NCI-H1092 (cell line): ENCODE measurements at places on chromosomes 12 and 14.

DNA sequence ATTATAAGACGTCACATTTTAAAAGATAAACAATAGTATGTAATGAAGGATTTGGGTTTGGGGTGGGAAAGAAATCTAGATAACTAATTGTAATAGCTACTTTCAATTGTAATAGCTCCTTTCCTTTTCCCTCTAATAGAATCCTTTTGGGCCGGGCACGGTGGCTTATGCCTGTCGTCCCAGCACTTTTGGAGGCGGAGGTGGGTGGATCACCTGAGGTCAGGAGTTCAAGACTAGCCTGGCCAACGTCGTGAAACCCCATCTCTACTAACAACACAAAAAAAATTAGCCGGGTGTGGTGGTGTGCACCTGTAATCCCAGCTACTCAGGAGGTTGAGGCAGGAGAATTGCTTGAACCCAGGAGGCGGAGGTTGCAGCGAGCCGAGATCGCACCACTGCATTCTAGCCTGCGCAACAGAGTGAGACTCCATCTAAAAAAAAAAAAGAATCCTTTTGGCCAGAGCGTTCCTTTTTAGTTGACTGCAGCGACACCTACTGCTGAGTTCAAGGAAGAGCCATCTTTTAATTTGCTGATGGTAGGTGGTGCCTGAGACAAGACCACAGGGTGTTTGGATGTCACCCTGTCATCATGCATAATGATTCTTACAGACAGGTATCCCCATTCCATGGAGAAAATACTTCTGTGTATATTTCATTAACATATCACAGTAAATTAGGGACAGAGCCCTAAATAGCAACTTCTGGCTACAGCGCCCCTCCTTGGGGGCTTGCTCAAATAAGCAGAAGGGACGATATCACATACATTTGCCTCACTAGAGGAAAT is 79.5 kb downstream of the ARMH4 start:
- DNase-seq: peak; percentile 59

DNA sequence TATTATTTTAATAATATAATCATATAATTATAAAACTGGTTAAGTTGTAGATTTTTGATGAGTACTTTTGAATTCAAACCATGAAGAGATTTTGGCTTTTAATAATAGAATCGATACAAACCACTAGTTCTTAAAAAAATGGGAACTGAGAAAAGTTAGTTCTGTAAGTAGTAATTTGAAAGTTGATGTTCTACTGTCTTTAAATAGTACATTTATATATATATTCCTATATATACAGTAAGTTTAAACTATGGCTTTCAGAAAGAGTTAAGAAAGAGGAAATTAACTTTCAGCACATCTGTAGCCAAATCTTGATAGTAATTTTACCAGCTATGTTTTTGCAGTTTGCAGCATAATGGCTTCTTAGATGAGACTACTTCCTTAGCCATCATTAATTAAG is 7.8 kb downstream of the LRRK2 start:
- DNase-seq: no peak

- DNase-seq: no peak
Measured at GRCh38 chr12:95733141-95733825, 57.3 kb downstream of the NTN4 start.

- no peak for DNase-seq
Measured at GRCh38 chr12:16606991-16607390, 1.0 kb upstream of the LMO3 start.

DNA sequence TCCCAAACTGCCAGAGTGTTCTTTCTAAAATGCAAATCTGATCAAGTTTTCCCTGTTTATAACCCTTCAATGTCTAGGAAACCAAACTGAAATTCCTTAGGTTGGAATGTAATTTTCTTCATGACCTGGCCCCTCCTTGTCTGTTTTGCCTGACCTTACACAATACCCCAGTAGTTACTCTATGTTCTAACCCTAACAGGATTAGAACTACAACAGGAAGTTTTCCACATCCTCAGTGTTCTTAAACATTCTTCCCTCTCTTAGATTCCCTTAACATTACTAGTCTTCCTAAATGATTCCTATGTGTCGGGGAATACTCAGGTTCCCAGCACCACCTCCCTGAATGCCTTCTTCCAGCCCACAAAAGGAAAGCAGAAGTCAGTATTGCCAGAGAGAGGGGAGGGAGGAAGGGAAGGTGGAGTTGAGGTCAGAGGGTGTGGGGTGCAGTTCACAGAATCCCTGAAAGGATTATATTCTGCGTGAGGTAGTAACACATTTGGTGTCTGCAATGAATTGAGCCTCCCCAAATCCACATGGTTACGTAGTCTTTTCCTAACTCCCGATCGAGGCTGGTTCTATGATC is 72.6 kb downstream of the BBS10 start:
- DNase-seq: no peak

DNA sequence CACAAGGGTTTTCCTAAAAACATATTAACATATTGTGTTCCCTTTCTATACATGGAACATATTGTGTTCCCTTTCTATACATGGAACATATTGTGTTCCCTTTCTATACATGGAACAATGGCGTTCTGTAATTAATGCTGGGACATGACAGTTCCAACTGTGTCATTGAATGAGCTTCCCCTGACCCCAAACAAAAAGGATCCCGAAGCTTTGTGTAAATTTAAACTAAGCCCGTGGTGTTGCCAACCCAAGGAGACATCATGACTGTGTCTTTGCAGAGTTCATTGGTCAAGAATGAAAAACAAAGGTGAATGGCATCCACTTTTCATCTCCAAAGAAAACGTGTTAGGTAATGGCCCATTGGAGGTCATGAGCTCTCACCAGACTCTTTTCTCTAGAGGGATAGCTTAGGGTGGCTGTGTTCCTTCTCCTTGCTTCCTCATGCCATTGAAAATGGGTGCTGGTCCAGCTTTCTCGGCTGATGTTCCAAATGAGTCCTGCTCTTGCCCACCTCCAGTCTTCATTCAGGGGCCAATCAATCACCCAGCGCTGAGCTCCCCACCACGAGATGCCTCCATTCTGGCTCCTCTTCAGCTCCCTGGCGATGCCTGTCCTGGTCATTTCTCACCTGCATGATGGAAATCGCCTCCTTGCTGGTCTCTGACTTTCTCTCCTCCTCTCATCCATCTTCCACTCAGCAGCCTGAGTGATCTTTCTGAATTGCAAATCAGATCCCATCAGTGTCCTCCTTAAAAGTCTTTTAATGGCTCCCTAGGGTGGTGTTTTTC is 156.1 kb downstream of the VRK1 start:
- DNase-seq: no peak

- DNase-seq: no peak
Measured at GRCh38 chr14:92099802-92100201, 6.6 kb downstream of the ATXN3 start.

DNA sequence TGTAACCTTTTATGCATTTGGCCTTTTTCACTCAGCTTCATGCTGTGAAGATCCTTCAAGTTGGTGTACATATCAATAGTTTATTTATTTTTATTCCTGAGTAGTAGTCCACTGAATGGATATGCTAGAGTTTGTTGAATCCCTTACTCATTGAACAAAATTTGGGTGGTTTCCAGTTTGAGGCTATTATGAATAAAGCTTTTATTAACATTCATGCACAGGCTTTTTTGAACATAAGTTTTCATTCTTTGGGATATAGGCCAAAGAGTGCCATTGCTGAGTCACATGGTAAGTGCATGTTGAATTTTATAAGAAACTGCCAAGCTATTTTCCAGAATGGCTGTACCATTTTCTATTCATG is 59.5 kb upstream of the CAPRIN2 start:
- no peak for DNase-seq

GRCh38 chr12:109949089-109949488 is 47.1 kb downstream of the GIT2 start:
- no peak for DNase-seq

DNA sequence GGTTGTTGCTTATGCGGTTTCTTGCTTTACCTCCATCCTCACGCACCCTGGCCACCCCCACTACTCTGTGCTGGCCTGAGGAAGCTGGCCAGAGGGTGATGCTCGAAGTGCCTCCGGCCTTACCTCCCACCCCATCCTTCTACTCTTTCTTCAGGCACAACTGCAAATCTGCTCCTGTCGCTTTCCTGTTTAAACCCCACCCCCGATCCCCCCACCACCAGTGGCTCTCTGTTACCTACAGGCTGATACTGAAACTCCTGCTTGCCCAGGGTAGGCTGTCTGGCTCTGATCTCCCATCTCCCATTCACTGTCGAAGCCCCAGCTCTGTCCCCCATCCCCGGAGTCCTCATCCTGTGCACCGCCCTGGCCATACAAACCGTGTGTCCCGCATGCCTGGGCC is 111.5 kb downstream of the PRMT8 start:
- DNase-seq: no peak

- DNase-seq: no peak
Measured at GRCh38 chr12:50799908-50800307, 36.0 kb downstream of the ATF1 start.

GRCh38 chr12:62106547-62107185 is 153.5 kb upstream of the USP15 start:
- no peak for DNase-seq

GRCh38 chr12:71546322-71546861 is 106.8 kb downstream of the LGR5 start:
- DNase-seq: no peak

DNA sequence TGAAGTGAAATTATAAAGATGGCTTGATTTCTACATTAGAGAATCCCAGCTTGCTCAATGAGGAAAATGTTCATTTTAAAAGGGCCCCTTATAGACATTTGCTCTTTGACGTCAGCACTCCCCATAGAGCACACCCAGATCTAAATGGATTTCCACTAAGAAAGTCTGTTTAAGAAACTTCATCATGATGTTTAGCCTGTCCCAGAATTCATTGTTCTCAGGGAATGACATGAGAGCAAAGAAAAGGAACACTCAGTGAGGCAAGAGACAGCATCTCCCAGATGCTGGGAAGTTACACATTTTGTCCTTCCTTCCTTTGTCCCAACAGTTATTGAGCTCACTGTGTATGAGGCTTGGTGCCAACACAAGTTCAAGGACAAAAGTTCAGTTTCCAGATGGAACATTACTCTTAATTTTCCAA is 4.9 kb downstream of the PHLDA1 start:
- DNase-seq: no peak

- DNase-seq: peak; percentile 50
Measured at GRCh38 chr14:40417777-40418401, 985.7 kb upstream of the FBXO33 start.

- DNase-seq: no peak
Measured at GRCh38 chr12:72839696-72840095, 567.5 kb downstream of the TRHDE start.

DNA sequence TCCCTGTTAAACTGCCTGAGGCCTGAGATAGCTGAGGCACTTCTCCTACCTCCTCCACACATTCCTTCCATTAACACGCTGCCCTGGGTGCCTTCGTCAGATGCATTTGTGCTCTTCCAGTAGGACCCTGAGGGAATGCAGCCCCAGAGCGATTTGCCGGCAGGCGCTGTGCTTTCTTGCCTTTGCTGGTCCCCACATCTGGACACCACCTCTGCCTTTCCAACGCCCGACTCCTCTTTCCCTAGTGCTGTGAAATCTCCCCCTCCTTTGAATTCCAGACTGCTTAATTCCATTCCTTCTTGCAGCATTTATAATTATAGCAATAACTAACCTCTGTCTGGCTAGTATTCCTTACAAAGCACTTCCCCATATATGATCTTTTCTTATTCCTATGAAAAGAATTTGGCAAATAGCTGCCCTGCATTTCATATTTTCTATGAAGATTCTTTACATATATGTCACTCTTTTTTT is 88.4 kb downstream of the C12orf75 start:
- DNase-seq: no peak

- DNase-seq: no peak
Measured at GRCh38 chr14:62557416-62557815, 487.8 kb downstream of the KCNH5 start.

DNA sequence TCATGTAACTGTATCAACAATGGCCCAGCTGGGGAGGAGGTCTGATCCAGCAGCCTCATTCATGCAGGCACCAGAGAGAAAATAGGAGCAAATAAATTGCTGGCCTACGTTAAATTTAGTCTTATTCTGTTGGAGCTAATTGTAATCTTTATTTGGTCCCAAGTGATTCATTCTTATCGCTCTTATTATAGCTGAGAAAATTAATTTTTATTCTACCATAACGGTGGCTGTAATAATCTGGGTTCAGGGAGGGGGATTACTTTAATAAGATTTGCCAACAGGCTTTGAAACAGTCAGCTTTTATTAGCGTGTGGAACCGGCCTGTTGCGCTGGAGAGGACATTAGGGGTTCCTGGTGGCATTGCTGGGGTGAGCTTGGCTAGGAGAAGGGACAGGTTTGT is 254.9 kb downstream of the AACS start:
- DNase-seq: no peak

- DNase-seq: no peak
Measured at GRCh38 chr14:77011245-77011644, 17.3 kb downstream of the IRF2BPL start.

DNA sequence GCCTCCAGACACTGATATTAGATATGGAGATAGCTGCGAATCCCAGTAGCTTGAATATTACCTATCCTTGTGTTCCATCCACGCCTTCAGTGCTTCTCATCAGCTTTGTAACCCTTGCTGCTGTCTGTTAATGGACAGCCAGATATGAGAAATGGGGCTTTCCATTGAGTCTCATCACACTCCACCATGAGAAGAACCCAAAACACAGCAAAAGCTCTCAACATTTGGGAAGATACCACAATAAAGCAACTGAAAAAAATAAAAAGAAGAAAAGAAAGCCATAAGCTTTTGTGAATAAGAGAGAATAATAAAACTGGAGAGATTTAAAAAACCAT is 225.4 kb downstream of the GALC start:
- DNase-seq: no peak

DNA sequence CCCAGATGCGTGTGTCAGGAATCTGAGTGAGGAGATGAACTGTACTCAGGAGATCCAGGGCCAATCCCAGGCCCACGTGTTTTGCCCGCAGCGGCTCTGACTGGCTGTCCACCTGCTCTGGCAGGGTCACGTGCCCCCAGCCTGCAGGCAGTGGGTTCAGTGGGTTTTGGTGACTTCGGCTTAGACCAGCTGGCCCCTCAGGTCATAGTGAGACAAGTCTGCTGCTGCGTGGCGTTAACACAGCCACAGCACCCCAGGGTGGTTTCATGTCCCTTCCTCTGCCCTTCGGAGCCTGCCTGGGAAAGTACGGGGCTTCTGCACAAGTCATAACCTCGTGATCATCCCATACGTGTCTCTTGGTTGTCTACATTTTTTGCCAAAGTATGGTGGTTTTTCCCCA is 2.6 kb downstream of the FBRSL1 start:
- DNase-seq: no peak

GRCh38 chr14:25069879-25070278 is 19.9 kb upstream of the STXBP6 start:
- no peak for DNase-seq

- no peak for DNase-seq
Measured at GRCh38 chr12:48998497-48999353, 450 bp downstream of the DDN start.

DNA sequence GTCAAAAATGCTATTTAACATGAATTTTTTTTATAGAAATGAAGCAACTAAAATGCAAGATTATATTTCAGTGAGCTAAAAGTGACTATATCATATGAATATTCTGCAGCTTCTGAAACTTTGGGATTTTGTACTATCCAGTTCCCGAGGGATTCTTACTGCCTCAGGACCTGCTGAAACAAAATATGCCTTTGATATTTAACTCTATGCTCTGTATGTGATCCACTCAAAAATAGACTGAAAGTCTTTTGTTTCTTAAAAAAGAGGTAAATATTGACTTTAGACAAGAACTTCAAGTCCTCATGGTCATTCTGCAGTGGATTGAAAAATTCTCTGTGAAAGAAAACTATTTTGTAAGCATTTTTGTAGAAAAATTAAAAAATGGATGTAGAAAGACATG is 22.4 kb downstream of the CNTN1 start:
- no peak for DNase-seq
